CD4-positive, alpha-beta memory T cell (primary cell): ENCODE measurements at places on chromosomes 7 and 10. TPM values are rescaled to one million over a fixed set of nuclear protein-coding genes. Genes with fewer than 3 reads are reported as not detected.

Gene CTAGE4
- not detected for polyA plus RNA-seq

Gene TLX1
- not detected for polyA plus RNA-seq

Gene ARMC3
- not detected for polyA plus RNA-seq

Gene HOXA7
- not detected for polyA plus RNA-seq

Gene DUSP5
- 33.7 TPM for polyA plus RNA-seq

Gene ADAM12
- 2.3 TPM for polyA plus RNA-seq

Gene DGKI
- not detected for polyA plus RNA-seq

Gene TRIM50
- polyA plus RNA-seq: not detected

Gene ADCY1
- not detected for polyA plus RNA-seq

Gene PRDX3
- polyA plus RNA-seq: 125 TPM

Gene BTBD16
- 0.09 TPM for polyA plus RNA-seq

Gene TUBB8
- not detected for polyA plus RNA-seq

Gene NUTM2B
- 0.14 TPM for polyA plus RNA-seq

Gene GCK
- polyA plus RNA-seq: 0.38 TPM

Gene SHTN1
- polyA plus RNA-seq: 0.12 TPM

Gene HOXA2
- not detected for polyA plus RNA-seq

Gene SFRP5
- not detected for polyA plus RNA-seq

Gene AGBL3
- 0.42 TPM for polyA plus RNA-seq

Gene CHCHD1
- 33.1 TPM for polyA plus RNA-seq

Gene SND1
- 119 TPM for polyA plus RNA-seq

Gene SLC39A12
- polyA plus RNA-seq: not detected

Gene OR2A2
- not detected for polyA plus RNA-seq

Gene COL13A1
- polyA plus RNA-seq: not detected
